ENCODE measurements at places on chromosomes 3 and 15. TPM values are rescaled to one million over a fixed set of nuclear protein-coding genes. Genes with fewer than 3 reads are reported as not detected.
A peak's percentile ranks its signal among the peaks of the same experiment; 100 is the strongest.

DNA sequence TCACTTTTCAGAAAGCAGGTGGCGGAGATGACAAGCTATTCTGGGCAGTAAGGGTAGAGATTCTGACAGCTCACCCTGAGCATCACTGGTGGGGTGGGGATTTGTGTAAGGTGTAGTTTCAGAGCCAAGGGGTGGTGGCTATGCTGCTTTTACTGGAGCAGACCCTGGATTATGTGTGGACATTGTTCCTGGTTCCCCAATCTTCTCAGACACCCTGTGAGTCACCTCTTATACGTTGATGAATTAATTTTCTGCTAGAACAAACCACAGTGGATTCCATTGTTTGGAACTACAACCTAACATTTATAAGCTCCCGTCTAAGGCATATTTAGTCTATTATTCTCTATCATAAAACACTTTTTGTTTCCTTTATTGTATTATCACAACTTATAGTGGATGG, 169.5 kb upstream of the COL8A1 start:
- peak; percentile 74 for DNase-seq

- DNase-seq: no peak
Measured at GRCh38 chr3:194034346-194035336, 101.3 kb upstream of the HES1 start.

DNA sequence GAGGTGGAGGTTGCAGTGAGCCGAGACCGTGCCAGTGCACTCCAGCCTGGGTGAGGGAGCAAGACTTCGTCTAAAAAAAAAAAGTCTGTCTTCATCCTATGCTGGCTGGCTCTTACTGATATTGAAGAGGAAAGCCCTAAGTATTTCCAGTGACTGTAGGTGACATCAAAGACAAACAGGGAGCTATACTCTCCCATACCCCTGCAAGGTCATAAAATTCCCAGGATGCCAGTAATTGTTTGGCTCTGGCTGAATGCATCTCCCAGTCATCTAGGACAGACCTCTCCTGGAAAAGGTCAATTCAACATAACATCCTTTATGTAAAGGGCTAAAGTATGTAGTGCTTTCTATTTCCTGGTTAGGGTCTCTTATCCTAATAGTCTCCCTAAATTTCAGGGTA, 8.0 kb downstream of the ZBBX start:
- DNase-seq: no peak

DNA sequence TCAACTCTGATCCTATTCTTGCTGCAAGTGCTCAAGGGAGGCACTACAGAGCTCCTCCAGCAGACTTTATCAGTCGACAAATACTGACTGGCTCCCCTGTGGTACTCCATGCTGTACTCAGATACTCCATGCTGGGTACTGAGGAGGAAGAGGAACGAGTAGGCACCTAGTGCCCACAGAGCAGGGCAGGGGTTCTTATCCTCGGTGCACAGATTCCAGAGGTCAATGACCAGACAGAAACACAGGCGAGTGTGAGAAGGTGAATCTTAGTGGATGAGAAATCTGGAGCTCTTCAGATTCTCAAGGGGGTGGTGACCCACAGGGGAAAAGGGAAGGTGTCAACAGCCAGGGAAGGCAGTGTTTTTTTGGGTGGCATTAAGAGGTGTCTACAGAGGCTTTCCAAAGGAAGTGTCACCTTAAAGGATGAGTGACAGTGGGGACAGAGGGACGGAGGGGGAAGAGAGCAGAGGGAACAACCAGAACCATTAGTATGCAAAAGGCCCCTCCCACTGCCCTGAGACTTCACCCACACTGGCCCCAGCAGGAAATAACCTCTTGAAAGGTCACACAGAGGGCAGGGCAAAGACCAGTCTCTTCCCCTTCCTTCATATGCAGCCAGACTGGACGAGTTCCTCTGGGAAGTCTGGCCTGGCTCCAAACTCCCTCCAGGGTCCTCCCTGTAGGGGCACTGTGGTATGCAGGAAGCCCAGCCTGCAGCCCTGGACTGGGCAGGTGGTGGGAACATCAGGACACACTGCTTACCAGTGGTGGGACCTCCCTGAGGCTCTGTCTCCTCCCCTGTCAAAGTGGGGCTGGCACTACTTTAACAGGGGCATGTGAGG, 27.5 kb downstream of the CCDC12 start:
- no peak for DNase-seq

- DNase-seq: no peak
Measured at GRCh38 chr3:39103791-39104552, 3.5 kb downstream of the GORASP1 start.

GRCh38 chr3:149443545-149443912, 31.0 kb upstream of the TM4SF4 start:
- DNase-seq: no peak

- no peak for DNase-seq
Measured at GRCh38 chr3:197706658-197707057, 30.0 kb downstream of the RUBCN start.

GRCh38 chr3:112395896-112396290, 62.9 kb downstream of the CD200 start:
- DNase-seq: no peak

DNA sequence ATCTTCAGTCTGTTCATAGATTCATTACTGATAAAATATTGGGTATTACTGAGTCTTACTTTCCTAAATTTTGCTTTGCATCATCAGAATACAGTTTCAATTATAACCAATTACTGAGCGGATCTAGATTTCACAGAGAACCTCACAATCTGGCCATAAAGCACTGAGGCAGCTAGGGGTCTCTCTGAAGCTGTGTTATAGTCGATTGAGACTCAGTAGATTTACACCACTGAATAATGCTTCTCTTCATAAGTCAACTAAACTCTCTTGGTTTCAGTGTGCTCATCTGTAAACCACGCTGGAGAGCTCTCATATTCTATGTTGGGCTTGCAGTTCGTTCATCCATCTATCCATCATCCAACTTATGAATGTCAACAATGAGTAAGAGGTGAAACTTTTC, 180.6 kb downstream of the GREM1 start:
- DNase-seq: no peak

- DNase-seq: no peak
Measured at GRCh38 chr3:156479604-156480003, 75.3 kb downstream of the SSR3 start.

Gene FBLN2
- total RNA-seq: 36.6 TPM

Gene KPNA1
- 160 TPM for total RNA-seq
